Astrocyte (in vitro differentiated cells and primary cell): ENCODE measurements at places on chromosomes 3 and 15.

GRCh38 chr15:43519196-43519595 is 1.8 kb downstream of the MAP1A start:
- no peak for DNase-seq

GRCh38 chr3:5929027-5929426 is 741.5 kb downstream of the EDEM1 start:
- no peak for DNase-seq

GRCh38 chr15:78265752-78266224 is 1.4 kb downstream of the DNAJA4 start:
- DNase-seq, result peak; percentile 85

DNA sequence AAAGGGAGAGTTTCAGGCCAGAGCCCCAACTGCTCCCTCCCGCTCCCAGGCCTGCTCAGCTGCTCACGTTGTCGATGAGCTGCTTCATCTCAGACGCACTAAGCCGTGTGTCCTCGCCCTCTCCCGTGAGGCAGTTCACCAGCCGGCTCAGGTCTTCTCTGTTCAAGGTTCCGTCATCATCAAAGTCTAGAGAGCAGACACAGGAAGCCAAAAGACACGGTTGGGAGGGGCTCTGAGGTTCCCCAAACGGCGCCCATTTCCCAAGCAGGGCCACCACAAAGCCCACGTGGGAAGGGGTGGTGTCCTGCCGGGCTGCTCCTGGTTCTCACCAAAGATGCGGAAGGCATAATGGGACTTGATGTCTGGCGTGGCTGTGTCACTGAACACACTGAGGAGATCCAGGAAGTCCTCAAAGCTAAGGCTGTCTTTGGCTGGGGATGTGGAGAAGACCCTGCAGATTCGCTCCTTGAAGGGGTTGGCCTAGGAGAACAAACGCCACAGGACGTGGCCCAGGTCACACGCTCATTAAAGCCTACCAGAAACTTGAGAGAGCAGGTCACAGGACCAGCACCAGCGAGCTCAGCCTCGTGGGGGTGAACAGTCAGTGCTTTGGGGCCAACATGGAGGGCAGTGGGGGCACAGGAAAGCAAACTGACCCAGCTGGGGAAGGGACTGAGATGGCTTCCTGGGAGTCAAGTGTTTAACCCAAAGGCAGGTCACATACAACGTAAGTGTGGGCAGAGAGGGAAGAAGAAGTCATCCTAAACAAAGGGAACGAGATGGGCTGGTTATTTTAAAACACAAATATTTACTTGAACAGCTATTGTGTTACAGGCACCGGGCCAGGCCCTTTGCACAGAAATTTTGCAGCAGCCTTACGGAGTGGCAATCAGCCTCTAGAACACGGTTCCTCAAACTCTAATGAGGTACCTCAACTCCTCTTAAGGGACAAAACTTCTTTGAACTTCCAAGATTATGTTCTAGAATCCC is 2.4 kb downstream of the CIB1 start:
- DNase-seq, result no peak

GRCh38 chr3:52063026-52063723 is 6.8 kb upstream of the DUSP7 start:
- no peak for DNase-seq

GRCh38 chr3:126659915-126660886 is 5.3 kb upstream of the TXNRD3 start:
- no peak for DNase-seq

GRCh38 chr3:113194823-113195401 is 16.4 kb upstream of the BOC start:
- DNase-seq, result no peak

GRCh38 chr3:177056927-177057326 is 140.4 kb downstream of the TBL1XR1 start:
- DNase-seq, result no peak

- peak; percentile 15 for DNase-seq
Observed at GRCh38 chr15:52288051-52288942, 7.3 kb downstream of the MYO5C start.

DNA sequence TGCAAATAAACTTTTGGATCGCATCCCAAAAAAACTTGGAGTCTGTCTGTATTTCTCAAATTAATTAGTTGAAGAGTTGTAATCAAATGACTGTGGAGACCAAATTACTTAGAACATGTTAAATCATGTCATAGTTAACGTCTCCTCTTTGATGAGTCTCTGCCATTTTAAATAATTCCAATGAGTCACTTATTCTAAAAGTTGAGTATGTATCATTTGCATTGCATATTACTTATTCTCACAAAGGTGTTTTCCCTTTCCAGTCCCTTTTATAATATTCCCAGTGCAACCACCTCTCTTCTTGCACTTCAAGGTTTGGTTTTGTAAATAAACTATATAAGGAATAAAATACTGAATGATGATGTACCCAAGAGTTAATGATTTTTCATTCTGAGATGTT is 36.0 kb upstream of the MBNL1 start:
- DNase-seq, result no peak

DNA sequence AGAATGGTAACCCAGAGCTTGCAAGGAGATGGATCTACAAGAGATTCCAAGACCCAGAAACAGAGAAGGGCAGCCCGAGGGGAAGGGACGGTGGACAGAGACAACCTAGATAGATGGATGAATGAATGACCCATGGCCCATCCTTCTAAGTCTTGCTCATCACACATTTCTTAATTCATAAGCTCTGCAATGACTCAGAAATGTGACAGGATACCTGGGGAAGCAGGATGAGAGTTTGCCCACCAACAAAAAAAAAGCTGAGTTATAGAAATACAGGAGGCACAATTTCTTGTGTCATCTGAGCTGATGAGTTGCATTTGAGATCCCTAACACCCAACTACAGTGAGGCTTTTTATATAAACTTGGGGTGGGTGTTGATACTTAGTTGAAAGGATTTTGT is 76.6 kb downstream of the CNTN3 start:
- DNase-seq, result no peak

DNA sequence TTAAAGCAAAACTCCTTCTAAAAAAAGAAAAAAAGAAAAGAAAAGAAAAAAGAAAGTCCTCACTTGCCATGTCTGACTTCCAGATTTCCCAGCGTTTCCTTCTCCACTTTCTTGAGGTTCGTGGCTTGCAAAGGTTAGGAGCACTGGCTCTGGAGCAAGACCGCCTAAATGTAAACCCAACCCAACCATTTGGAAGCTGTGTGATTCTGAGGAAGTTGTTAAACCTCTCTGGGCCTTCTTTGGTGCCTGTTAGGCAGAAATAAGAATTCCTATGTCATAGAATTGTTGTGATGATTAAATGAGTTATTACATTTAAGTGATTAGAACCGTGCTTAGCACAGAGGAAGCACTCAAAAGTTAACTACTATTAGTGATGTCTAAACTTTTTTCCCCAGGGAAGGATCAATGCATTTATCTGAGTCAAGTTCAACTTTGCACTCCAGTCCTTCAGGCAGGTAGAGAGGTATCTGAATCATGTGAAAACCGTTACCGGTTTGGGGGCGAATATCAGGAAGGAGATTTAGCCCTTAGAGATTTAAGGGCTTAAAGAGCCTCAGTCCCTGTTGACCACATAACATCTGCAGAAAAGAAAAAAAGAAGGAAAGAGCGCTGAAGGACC is 78.3 kb upstream of the HES1 start:
- DNase-seq, result no peak

- DNase-seq, result no peak
Observed at GRCh38 chr15:42796955-42797782, 60.2 kb upstream of the CDAN1 start.

GRCh38 chr3:134675726-134676256 is 25.0 kb upstream of the KY start:
- peak; percentile 13 for DNase-seq

- DNase-seq, result no peak
Observed at GRCh38 chr15:29131840-29132420, 137.7 kb downstream of the NSMCE3 start.

DNA sequence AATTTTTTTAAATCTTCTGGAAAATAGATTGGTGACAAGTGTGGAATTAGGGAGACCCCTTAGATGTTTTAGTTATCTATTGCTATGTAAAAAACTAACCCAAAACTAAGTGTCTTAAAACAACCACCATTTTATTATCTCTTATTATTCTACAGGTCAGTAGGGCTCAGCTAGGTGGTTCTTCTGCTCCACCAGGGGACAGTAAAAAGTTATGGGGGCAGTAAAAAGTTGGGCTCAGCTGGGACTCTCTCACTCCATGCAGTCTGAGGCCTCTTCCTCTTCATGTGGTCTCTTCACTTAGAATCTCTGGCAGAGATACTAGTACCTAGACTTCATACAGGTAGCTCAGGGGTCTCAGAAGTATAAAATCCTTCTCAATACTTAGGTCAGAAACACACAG is 18.0 kb upstream of the DIS3L start:
- DNase-seq, result no peak

DNA sequence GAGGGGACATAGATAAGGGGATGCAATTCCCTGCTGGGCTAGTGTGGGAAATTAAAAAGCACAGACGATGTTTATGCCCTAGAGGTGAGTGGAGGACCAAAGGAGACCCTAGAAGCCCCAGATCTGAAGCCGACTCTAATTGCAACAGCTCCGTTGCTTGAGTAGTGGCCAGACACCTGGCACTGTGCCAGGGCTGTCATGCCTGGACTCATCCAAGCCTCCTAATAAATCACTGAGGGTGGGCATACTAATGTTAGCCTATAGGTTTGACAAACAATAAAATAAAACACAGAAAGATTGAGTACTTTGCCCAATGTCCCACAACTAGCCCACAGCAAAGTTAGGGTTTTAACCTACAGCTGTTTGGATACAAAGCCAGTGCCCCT is 25.4 kb upstream of the MRPS22 start:
- DNase-seq, result no peak

- no peak for DNase-seq
Observed at GRCh38 chr3:64016941-64017620, 6.2 kb downstream of the PSMD6 start.

GRCh38 chr15:25327686-25328085 is 111.1 kb downstream of the UBE3A start:
- DNase-seq, result no peak

GRCh38 chr15:80698676-80699075 is 3.6 kb downstream of the ABHD17C start:
- DNase-seq, result peak; percentile 37

GRCh38 chr3:73115806-73116205 is 54.3 kb downstream of the EBLN2 start:
- DNase-seq, result no peak

GRCh38 chr3:140219291-140219690 is 284.3 kb downstream of the CLSTN2 start:
- no peak for DNase-seq

GRCh38 chr3:196287090-196287439 is 461 bp downstream of the PCYT1A start:
- peak; percentile 11 for DNase-seq

GRCh38 chr3:52325686-52326085 is 9.6 kb downstream of the DNAH1 start:
- no peak for DNase-seq

- DNase-seq, result no peak
Observed at GRCh38 chr3:152264378-152264777, 4.4 kb upstream of the MBNL1 start.
